ENCODE measurements at places on chromosomes 7 and 10.

- DNase-seq: no peak
These were observed 13.5 kb downstream of the LDB3 start for GRCh38 chr10:86681722-86682386.

GRCh38 chr7:95766657-95767056, 5.7 kb upstream of the DYNC1I1 start:
- DNase-seq: no peak

DNA sequence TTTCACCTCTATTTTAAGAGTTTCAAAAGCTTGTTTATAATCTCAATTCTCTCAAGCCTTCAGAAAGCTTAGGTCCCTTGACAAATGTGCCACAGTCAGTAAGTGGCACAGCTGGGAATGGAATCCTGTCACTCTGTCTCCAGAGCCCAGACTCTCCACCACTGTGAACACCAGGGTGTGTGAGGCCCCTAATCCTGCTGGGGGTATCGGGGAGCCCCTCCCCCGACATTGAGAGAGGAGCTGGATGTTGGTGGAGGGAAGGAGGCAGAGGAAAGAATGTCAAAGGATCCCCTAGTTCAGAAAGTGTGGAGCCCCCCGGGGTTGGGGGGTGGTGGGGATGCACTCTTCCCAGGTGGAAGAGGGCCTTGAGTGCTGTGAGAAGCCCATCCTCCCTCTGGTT, 133.8 kb upstream of the YAE1 start:
- DNase-seq: no peak

- DNase-seq: no peak
These were observed 161.3 kb downstream of the EGFR start for GRCh38 chr7:55179931-55180682.

GRCh38 chr7:96870185-96870584, 135.2 kb upstream of the DLX6 start:
- no peak for DNase-seq

GRCh38 chr7:51019191-51019844, 236.6 kb upstream of the GRB10 start:
- DNase-seq: no peak

- DNase-seq: no peak
These were observed 1.4 kb downstream of the JCAD start for GRCh38 chr10:30057894-30058556.

- peak; percentile 44 for DNase-seq
These were observed 20.6 kb upstream of the RHOBTB1 start for GRCh38 chr10:60964257-60965235.

- DNase-seq: no peak
These were observed 61.5 kb downstream of the VIPR2 start for GRCh38 chr7:159083001-159083697.

GRCh38 chr10:17075533-17076359, 53.9 kb downstream of the CUBN start:
- DNase-seq: peak; percentile 88

DNA sequence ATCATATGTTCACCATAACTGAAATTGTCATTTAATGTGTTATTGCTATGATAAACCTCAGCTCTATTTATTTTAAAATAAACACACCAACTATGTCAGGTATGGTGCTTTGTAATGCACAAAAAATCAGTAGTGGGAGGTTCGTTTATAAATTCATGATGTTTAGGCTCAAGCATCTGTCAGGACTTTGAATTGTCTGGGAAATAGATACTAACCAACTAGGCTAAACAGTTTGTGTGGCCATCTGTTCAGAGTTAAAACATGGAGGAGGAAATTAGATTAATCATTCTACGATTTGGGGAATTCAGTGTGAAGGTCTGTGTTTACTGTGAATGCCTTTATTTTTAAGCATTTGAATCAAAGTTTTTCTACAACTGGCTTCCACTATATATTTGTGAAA, 212.6 kb upstream of the FZD8 start:
- no peak for DNase-seq

DNA sequence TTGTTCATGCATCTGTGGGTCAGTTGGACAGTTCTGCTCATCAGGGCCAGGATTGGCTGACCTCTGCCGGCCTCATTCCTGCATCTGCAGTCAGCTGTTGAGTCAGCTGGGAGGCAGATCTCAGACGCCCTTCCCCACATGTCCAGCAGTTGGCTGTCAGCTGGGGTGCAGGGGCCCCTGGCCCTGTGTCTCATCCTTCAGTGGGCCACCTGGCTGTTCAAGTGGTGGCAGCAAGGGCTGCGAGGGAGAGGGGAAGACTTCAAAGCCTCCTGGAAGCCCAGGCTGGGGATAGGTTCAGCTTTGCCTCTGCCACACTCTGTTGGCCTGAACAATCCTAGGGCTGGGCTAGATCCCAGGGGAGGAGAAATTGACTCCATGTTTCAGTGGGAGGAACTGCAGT, 33.2 kb downstream of the TACR2 start:
- no peak for DNase-seq

- no peak for DNase-seq
These were observed 12.5 kb upstream of the HNRNPF start for GRCh38 chr10:43421519-43421918.

DNA sequence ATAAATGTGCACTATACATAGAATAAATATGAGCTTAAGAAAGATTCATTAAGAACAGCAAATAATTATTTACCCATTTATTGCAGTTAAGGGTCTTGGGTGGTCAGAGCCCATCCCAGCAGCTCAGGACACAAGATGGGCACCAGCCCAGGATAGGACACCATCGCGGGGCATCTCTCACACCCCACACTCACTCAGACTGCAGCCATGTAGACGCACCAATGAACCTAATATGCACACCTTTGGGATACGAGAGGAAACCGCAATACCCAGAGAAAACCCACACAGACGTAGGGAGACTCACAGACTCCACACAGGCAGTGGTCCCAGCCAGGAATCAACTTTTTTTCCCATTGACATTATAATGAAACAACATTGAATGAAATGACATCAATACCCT, 36.0 kb downstream of the CARD11 start:
- no peak for DNase-seq

GRCh38 chr10:129184196-129184595, 282.8 kb upstream of the MGMT start:
- no peak for DNase-seq

GRCh38 chr10:1048349-1048731, 579 bp downstream of the IDI1 start:
- DNase-seq: peak; percentile 59

GRCh38 chr10:71248210-71248609, 35.8 kb downstream of the UNC5B start:
- no peak for DNase-seq

DNA sequence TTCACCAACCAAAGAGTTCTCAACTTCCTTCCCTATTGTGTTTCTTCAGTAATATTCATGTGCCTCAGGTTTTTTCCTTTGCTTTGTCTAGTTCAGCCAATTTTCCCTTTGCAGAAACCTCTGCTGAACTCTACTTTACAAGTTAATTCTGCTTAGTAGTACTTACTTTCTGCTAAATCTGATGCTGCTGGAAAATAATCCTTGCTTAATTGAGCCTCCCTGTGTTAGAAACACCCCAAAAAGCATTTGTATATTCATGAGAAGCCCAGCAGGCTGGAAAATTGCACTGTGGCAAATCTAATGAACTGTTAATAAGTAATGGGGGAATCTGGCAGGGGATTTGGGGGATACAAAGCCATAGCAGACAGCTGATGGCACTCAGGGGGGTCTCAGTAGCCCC, 78.5 kb downstream of the CDCA7L start:
- DNase-seq: no peak

DNA sequence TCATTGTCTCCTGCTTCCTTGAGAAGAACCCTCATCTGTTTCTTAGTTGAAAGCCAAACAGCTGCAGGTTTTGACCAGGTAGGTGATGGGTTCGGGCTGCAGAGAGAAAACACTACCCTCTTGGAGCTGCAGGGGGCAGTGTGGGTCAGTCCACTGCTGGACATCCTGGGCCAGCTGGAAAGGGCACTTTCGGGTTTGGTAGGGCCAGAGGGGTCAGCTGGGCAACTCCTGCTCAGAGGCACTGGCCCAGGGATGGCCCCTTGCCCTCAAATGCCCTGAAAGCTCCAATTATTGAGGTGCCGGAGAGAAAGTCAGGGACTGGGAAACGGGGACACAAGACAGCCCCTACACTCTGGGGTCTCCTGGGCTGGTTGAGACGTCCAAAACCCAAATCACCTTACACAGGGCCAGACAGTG, 90.7 kb downstream of the MKI67 start:
- DNase-seq: peak; percentile 84

- DNase-seq: peak; percentile 31
These were observed 10.8 kb upstream of the PYROXD2 start for GRCh38 chr10:98425511-98426352.

DNA sequence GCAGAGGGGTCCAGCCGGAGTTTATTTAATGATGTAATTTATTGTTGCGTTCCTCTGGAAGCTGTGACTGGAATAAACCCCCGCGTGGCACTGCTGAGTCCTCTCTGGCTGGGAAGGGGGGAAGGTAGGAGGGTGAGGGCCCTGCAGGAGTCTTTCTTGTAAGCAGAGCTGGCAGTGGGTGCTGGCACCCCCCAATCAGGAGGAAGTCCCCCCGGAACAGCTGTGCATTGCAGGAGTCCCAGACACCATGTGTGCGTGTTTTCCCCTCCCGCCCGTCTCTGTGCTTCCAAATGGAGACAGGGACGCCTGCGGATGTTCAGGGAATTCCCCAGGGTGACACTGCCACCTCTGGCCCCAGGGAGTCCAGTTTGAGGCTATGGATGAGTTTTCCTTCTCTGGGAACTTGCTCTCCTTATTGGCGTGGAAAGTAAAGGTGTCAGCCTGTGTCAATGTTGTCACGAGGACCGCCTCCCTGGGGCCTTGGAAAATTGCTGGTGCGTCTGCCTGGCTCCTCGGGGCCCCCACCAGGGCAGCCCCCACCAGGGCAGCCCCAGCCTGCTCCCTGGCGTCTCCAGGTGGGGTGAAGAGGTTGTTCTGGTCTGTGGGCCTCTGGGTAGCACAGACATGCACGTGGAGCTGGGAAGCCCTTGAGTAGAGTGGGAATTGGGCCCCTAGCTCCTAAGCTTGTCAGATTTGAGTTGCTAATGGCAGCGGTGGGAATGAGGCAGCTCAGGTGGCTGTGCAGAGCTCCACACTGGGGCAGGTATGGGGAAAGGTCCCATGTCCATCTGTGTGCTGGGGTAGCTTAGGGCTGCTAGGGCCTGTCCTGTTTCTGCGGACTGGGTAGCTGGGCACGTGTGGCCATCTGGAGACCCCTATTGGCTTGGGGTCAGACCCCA, 2.7 kb downstream of the FZD9 start:
- DNase-seq: no peak

DNA sequence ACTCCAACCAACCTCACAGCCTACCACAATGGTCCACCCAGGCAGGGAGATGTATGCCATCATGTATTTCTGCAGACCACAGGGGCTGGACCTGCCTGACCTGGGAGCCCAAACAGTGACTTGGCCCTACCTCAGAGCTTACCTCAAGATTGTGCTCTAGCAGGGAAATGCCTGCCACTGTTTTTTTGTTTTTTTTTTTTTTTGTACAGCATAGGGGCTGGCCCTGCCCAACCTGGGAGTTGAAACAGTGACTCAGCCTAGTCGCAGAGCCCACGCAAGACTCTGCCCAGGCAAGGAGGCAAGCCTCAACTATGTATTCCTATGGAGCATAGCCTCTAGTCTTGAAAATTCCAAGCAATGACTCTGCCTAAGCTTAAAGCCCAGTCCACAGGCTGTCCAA, 39.3 kb upstream of the CDK6 start:
- DNase-seq: no peak

- DNase-seq: no peak
These were observed 2.2 kb upstream of the FOXI2 start for GRCh38 chr10:127734753-127735152.

GRCh38 chr10:23525406-23525805, 86.5 kb downstream of the OTUD1 start:
- DNase-seq: no peak

- DNase-seq: no peak
These were observed 145.0 kb downstream of the CALCR start for GRCh38 chr7:93429563-93429962.

- no peak for DNase-seq
These were observed 33.9 kb downstream of the RCC1L start for GRCh38 chr7:75039709-75040108.

DNA sequence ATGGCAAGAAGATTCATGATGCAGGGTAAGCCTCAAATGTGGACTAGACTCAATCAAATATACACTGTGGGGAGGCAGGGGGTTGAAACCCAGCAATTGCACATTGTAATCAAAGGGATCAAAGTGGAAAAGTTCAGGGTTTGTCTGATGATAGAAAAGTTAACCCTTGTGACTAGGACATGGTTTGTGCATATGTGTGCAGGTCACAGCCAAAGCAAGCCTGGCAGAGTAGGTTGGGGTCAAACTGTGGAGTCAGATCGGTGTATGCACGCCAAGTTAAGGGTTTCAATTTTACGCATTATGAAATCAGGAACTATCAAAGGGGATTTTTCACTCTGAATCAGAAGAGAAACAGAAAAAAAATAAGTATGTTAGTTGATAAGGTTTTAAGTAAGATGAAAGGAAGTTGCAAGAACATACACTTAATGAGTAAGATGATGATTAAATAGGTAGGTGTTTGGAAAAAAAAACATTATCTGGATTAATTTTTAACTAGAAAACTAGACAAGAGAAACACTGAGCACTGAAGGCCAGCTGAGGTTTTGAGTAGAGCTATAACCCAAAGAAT, 188.3 kb downstream of the DGKB start:
- no peak for DNase-seq

- DNase-seq: no peak
These were observed 304.2 kb downstream of the RPS24 start for GRCh38 chr10:78337646-78338391.

DNA sequence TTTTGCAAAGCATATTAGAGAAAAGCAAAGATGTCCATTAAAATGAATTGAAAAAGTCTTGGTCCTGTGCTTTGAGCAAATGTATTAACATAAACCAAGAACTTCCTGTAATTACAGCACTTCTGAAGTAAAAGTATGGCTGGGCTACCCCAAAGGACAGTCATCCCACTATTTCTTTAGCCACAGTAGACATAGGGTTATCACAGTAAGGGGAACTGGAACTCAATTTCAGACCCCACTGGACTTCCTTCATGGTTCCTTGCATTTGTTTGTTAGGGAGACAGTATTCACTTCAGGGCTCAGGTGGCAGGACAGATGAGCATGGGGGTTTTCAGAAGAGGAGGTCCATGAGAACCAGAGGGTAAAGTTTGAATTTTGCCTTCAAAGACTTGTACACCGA, 203.1 kb upstream of the PDE1C start:
- no peak for DNase-seq

GRCh38 chr10:126910798-126911197, 5.6 kb downstream of the DOCK1 start:
- no peak for DNase-seq

GRCh38 chr7:91235211-91235832, 28.9 kb upstream of the FZD1 start:
- no peak for DNase-seq

DNA sequence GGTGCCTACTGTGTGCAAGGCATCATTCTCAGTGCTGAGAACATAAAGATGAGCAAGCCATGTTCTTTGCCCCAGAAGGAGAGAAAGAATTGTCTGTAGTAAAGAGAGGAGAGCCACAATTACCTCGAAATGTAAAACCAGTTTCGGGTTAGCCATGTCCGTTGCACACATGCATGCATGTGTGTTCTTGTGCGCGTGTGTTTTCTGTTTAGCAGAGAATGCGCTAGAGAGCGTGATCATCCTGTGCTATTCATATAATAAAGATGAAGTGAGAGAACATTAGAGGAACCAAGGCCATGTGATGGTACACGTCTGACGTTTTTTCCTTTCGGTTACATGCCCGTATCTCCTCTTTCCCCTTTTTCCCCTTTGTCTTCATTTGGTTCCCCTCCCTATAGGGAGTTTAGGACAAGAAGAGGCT, 158.2 kb downstream of the CELF2 start:
- DNase-seq: peak; percentile 78

Measured in inflammatory macrophage treated with lipopolysaccharide for 1 hour (primary cell).